ENCODE measurements at places on chromosomes 5 and 9.

DNA sequence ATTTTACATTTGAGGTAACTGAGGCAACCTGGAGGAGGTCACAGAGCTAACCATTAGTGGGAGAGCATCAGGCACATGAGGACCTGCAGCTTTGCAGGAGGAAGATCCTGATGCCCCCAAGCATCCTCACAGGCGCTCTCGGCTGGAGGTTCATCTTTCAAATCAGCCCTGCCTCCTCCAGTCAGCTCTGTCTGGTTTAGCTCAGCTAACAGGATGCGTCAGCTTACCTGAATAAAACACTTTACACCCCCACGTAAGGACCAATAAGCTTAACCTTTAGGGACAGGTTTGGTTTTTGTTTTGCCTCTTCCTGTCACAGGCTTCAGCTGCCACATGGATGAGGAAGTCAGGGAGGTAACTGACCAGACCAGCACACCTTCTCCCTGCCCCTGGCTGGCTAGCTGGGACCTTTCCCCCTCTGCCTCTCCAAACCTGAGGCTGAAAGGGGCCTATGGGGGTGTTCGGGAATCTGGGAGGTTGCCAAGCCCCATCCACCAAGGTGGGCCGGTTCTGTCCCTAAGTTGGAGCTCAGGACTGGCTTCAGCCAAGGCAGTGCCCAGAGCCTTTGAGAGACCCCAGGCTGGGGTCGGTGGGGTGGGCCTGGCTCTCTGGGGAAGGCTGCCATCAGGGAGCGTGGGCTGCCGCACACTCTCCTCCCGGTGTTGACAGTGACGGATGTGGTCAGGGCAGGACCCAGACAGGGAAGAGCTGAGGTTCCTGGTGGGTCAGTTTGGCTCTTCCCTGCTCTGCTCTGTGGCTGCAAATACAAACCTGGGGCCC, 20.0 kb upstream of the FCN1 start:
- DNase-seq, result no peak

DNA sequence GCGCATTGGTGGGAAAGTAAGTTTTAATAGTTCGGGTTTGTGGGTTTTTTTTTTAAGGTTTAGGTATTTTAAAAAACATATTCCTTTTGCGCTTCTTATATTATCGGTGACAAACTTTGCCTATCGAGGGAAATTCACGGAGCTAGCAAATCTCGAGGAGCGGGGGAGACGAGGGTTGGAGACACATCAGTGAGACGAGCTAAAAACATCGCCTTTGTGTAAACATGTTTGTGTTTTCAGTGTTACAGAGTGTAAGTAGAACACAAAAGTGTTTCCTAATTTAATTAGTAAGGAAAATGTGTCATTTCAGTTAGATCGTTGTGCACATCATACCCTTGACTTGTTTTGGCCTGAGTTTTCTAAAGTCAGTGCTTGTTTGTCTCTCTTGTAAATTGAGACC, 945 bp downstream of the BTF3 start:
- DNase-seq, result no peak

DNA sequence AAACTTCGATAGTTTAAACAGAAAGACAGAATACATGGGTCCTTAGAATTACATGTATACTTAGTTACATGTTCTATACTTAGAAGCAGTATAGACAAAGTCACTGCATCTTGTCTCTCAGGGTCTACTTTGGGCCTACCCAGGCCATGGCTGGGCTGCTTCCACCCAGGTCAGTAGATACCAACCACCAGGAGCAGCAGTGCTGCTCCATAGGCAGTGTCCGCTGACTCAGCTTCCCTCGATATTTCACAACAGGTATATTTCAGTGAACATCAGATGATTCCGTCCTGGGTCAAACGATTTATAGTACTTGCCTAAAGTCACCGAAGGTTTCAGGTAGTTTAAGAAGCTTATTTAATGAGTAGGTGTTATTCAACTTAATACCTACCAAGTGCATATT, 18.0 kb downstream of the IARS1 start:
- DNase-seq, result no peak

- no peak for DNase-seq
Measured at GRCh38 chr5:138873466-138874221, 1.5 kb downstream of the LRRTM2 start.

DNA sequence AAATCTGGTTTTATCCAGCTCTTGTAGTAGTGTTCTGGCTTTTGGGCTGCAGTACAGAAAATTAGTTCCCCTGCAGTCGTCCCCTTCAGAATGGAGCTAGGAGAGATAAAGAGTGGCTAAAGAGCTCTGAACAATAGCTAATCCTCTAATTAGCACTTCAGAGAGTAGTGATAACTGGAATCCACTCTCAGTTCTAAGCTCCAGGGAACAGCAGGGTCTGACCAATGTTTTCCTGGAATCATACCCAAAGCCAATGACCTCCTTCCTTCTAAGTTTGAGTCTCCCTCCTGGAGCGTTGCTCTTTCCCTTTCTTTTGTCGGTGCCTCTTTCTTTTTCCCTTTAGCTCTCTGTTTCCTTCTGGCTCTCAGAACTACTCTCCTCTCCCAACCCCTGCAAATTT, 47.4 kb downstream of the MFAP3 start:
- no peak for DNase-seq

GRCh38 chr9:116298878-116299391, 145.3 kb downstream of the PAPPA start:
- no peak for DNase-seq

DNA sequence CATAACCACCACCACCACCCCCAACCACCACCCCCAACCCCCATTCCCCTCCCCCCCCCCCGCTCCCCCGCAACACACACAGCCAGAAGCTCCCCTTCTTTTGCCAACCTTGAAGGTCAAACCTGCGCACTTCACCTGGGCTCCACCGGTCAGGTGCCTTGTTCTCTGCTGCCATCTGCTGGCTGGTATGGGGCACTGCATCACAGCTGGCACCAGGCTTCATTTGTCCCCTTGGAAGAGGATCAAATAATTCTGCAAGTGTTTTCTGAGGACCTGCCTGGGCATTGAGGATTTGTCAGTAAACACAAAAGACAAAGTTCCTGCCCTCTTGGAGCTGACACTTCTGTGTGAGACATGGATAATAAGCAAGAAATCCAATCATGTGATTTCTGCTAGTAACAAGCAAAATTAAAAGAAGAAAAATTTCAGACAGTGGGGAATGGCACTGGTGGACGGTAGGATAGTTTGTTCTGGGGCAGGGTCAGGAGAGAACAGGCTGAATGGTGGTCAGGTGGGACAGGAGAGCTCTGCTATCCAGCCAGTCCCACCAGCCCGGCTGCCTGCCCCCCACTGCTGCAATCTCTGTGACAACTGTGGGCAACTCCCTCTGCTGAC, 55.6 kb upstream of the LMX1B start:
- DNase-seq, result no peak

DNA sequence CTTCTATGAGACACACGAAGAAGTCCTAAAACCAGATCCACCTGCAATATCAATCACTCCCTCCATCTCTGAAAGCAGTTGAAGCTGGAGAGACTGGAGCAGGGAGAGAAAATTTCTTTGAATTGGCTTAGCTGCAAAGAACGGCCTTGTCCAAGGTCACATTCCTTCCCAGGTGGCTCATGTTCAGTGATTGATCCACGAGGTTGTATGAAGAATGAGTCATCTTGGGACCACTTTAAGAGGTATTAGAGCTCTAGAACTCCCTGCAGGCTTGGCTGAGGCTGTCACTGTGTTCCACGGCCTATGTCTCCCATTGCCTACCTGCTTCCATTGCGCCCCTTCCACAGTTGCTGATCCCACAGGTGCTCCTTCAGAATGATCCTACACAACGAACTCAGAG, 68.2 kb downstream of the HMHB1 start:
- DNase-seq, result no peak

DNA sequence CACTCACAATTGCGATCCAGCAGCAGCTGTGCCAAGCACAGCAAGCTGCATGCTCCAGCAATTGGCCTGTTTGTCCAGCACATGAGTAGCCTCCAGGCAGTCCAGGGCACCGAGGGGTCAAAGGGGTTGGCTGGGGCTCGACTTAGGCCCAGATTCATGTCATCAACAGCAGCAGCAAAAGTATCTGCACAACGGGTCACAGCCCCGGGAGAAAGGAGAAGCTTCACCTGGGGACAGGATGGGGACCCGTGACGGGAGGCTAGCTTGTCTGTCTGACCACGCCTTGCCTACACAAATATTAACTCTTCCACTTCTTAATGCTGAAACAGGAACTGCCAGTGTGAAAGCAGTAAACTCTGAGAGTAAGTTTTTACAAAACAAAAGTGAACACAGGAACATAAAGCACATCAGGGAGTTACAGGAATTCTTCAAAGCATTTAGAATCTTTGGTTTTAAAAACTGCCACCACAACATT, 191.2 kb downstream of the PIK3R1 start:
- DNase-seq, result no peak

GRCh38 chr5:102753889-102754766, 977 bp upstream of the PAM start:
- no peak for DNase-seq

- no peak for DNase-seq
Measured at GRCh38 chr5:91928754-91929521, 545.8 kb upstream of the ARRDC3 start.

DNA sequence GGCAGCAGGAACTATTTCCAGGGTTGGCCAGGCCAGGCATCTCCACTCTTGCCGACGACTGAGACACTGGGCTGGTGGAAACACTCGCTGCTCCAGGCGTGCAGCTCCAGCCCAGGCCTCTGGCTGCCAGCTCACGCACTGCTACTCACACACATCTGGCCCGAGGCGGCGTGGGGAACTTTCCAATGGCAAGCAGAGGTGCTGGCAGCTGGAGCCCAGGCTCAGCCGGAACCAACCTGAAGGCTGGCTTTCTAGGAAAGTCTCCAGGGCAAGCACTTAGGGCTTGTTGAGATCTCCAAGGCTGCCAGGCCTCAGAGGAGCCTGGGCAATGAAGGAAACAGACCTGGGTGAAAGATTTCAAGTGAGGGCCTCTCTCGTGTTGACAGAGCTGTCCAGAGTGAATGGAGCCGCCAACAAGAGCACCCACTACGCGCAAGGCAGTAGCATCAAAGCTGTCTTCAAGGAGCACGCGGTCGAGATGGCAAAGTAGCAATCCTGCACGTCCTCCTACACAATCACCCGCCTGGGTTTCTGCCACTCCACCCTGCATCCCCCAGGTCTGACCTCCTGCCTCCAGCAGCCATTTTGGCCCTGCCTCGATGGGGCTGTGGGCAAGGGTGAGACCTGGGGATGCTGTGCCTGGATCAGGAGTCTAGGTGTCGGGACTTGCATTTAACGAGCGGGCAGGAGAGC, 14.4 kb downstream of the SH3PXD2B start:
- DNase-seq, result no peak

GRCh38 chr5:57509501-57510260, 27.1 kb upstream of the ACTBL2 start:
- no peak for DNase-seq

- DNase-seq, result no peak
Measured at GRCh38 chr5:7494481-7495130, 98.7 kb downstream of the ADCY2 start.
